Osteoblast (primary cell): ENCODE measurements at places on chromosomes 7 and 10. TPM values are rescaled to one million over a fixed set of nuclear protein-coding genes. Genes with fewer than 3 reads are reported as not detected.

GRCh38 chr7:12670743-12671520, 16.5 kb upstream of the ARL4A start:
- peaks cover 3% of the 10 kb centered on the region for H3K4me1 ChIP-seq
- no peaks in the 10 kb centered on the region for H3K27me3 ChIP-seq
- no peak overlapping the region for H3K27ac ChIP-seq
- H3K4me3 ChIP-seq = no peak overlapping the region

The OGDHL gene
- under 0.01 and 0.36 TPM in 2 replicates for total RNA-seq

The HOXA2 gene
- total RNA-seq = 0.36 and 0.59 TPM in 2 replicates

DNA sequence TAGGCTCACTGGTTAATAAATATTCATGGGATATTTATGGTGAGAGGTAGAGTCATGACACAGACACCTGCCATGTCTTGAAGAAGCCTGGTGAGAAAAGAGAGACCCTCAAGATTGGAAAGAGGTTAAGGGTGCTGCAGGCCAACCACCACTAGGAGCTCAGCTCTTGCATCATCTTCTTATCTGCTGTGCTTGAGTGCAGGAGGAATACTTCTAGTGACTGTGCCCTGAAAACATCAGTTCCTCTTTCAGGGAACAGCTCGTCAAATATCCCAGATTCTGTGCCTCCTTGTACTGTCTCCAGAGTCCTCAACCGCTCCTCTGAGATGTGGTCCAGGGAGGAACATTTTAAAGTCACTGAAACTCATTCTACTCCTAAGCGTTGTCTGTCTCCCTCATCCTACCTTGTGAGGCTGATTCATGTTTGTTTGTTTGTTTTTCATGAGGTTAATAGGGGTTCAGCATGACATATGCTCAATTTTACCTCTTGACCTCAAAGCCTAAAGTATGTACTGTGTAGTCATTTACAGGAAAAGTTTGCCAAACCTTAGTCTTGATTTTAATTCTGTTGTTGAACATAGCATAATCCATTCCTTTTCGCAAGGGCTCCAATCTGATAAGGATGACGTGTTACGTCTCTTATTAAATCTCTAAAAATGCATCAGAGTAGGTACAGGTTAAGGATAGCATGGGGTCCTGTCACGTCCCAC, 293.1 kb downstream of the C7orf25 start:
- peak; percentile 74 for DNase-seq
- no peak overlapping the region for H3K27ac ChIP-seq
- no peaks in the 10 kb centered on the region for H3K36me3 ChIP-seq
- no peak overlapping the region for H3K4me3 ChIP-seq
- H3K4me1 ChIP-seq = no peaks in the 10 kb centered on the region

The NXPH1 gene
- total RNA-seq = not detected in 2 replicates

DNA sequence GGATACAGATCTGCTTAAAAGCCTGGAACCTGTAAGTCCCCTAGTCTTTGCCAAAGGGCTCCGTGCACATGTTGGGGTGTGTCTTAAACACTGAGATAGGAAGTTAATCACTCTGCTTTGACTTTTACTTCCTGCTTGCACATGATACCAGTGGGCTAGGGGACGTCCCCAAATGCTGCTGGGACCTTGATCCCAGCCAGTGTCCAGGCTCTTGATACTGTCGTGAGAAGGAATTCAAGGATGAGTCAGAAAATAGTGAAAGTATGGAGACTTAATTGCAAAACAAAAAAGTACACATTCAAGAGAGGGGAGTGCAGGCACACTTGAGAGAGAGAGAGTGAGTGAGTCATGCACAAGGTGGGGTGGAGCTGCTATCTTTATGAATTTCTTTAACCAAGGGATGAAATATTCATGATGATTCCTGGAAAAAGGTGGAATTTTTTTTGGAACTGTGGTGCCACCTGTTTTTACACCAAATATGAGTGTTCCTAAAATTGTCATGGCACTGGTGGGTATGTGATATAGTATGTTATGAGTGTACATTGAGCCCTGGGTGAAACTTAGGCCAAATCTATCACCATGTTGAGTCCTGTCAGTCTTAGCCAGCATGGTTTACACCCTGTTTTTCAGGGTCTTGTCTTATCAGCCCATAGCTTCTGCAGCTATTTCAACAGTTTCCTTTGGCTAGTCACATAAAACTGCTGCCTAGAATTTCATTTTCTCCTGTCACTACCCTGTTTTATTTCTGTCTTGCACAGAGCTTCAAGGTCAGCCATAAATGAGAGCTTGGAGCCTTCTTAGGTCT, 88.3 kb upstream of the CYP26C1 start:
- H3K27me3 ChIP-seq = no peaks in the 10 kb centered on the region
- H3K4me1 ChIP-seq = peaks cover 14% of the 10 kb centered on the region
- peak; percentile 94 for DNase-seq
- no peak overlapping the region for H3K4me3 ChIP-seq
- H3K36me3 ChIP-seq = no peaks in the 10 kb centered on the region
